Stimulated activated CD4-positive, alpha-beta T cell treated with anti-CD3 and anti-CD28 coated beads, Interleukin-4, amount 100 ng/mL, for 1 hour (primary cell): ENCODE measurements at places on chromosomes 12 and 14.

DNA sequence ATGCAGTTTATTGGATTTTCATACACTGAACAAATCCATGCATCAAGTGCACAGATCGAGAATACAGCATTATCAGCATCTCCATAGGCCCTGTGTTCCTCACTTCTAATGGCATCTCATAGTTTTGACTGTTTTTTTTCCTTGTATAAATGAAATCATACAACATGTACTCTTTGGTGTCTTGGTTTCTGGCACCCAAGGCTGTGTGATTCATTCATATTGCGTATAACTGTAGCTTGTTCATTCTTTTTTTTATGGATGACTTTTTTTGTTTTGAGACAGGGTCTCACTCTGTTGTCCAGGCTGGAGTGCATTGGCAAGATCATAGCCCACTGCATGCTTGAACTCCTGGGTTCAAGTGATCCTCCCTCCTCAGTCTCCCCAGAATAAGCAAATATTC is 14.3 kb downstream of the RASSF8 start:
- no peak for DNase-seq

DNA sequence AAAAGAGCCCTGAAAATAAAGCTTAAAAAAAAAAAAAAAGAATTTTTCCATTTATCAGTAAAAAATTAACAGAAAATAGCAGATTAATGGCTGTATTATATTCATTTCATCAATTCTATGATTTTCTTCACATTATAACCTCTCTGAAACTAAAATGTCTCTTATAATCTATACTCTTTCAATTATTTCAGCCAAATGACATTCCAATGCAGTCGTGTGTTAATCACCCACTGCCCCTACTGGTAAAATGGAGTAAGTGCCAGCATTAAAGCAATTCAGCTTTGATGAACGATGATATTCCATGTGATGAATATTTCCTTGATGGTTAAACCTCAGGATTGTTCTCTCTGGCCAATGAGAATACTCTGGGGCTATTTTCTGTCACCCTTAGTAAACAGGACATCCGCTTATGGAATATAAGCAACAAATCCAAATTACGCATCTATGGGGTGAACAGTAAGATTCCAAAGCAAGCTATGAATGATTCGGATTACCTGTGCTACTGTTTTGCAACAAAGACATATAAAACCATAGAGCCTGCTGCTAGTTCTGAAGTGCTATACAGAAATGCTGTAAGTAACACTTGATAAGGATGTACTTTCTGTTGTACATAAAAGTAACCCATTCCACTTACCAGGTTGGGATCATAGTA is 20.3 kb upstream of the SYCP3 start:
- DNase-seq, result no peak

DNA sequence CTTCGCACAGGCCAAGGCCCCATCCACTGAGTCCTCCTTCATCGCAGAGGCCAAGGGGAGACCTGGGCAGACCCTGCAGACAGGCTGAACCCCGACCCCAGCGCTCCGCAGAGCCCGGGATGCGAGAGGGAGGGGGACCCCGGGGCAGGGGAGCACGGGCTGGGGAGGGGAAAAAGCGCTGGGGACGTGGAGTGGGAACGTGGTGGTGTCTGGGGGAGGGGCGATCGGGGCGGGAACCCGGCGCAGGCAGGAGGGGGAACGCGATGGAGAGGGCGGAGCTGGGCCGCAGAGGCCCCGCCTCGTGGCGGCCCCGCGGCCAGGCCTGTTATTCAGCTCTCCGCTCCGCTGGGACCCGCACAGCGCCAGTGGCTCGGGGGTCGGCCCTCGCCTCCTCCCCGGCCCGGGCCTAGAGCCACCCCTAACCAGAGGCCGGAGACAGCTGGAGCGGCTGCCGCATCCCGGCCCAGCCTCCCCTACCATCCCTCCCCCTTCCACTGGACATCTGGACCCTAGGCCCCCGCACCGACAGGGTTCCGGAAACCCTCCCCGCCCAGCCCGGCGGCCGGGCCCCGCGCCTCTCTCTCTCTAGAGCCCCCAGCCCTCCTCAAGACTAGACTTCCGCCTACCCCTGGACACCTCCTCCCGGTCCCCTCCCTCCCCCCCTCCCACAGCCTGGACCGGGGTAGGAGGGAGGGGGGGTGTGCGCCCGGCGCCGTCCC is at the start of gene ARHGEF25:
TSS of gene ARHGEF25 (plus strand) at position 328 of the 719 bp plus-strand sequence. CDS start 460 bp downstream, outside the sequence.
- DNase-seq, result peak; percentile 65

GRCh38 chr14:89672636-89673511 is 255.8 kb upstream of the FOXN3 start:
- no peak for DNase-seq

- DNase-seq, result peak; percentile 15
These were observed 68.9 kb upstream of the SAV1 start for GRCh38 chr14:50736932-50737419.

DNA sequence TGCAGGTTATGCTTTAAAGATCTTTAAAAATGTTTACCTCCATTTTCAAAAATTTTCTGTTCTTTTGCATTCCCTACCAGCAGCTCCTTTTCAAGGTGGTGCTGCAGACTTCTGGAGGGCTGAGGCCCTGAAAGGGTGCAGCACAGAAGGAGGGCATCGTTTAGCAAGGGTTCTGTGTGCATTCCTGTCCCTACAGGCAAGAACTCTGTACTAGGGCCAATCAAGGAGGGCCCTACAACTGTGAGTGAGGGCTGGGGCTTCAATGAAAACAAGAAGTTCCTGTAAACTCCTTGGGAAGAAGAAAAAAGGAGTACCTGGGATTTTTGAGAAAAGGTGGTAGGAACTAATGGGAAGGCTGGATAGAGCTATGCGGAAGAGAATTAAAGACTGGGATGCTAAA is 50.7 kb upstream of the CSRP2 start:
- DNase-seq, result no peak

DNA sequence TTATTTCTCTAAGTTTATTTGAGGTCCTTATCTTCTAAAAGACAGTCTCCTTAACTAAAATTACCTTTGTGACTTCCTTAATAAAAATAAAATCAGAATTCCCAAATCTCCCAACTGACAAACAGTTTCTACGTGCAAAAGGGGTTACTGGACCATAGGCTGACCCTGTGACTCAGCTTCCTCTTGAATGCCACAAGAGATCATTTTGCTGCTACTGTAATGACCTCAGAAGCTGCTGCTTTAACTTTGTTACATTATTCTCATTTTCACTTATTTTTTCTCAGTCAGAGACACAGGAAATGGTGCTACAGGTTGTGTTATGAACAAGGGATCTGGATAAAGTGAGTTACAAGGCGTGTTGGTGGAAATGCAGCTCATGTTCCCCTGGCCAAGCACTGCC is 132.2 kb upstream of the TMTC2 start:
- DNase-seq, result no peak

GRCh38 chr12:100827901-100828520 is 33.4 kb downstream of the ANO4 start:
- no peak for DNase-seq

- no peak for DNase-seq
These were observed 3.2 kb downstream of the LAG3 start for GRCh38 chr12:6775185-6776174.

DNA sequence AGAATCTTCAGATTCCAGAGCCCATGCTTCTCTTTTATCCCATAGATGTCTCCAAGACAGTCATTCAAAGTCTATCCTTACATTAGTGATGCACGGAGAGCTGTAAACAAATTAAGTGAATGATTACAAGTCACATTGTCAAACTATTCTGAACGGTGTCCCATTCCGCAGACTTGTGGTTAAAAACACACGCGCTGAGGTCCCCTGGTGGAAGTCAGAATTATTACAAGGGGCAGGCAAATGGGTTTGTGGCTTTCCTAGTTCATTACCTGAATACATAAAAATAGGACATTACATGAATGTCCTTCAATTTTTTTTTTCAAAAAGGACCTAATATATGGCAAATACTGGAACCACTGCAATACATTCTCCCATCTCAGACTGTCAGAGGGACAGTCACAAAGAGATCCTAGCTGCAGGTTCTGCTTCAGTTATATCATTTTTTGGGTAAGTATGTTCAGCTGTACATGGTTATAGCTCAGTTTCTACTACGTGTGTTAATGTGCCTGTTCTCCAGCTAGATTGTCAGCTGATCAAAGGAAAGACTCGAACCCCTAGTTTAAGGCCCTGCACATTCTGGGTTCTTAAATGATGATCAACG is 53.1 kb upstream of the STON2 start:
- peak; percentile 46 for DNase-seq

- no peak for DNase-seq
These were observed 3.5 kb downstream of the ULK1 start for GRCh38 chr12:131897875-131898274.

DNA sequence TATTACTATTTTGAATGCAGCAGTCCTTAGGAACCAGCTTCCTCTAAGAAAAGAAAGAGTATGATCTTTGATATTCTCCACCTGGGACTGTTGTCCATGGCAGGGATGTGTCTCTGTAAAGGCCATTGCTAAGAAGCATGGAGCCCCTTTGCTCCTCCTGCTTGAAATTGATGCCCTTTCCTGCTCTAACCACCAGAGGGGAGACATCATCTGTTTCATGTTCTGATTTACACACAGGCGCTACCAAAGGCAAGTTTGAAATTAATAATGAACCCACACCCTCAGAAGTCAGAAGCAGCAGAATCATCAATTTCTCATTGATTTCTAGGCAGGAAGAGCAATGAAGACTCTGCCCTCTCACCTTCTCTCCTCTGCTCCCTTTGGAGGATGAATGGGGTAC is 253.8 kb downstream of the RMST start:
- DNase-seq, result no peak

DNA sequence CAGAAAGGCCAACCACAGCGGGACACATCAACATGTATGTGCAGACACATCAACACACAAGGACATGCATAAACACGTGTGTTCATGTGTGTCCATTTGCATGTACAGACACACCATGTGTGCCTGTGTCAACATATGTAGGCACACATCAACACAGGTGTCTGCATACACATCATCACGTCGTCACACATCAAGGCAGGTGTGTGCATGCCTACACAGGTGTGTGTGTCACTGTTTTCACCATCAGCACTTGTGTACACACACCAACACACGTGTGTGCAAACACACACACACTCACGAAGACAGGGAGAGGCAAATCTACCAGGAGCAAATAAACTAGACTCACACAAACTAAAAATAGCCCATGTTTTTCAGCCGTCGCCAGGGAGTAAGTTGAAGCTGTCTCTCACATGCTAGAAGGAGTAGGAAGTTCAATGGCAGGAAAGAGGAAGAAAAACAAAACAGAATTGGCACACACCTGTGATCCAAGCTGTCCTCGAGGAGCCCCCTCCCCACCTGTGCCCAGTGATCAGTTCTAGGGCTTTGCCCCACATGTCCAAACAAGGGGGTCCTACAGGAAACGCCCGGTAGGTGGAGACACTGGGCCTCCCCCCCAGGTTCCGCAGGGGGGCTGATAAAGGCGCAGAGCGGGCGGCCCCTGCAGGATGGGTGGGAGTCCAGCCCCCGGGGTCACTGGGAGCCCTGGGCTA is 7.4 kb downstream of the SCARB1 start:
- DNase-seq, result no peak

DNA sequence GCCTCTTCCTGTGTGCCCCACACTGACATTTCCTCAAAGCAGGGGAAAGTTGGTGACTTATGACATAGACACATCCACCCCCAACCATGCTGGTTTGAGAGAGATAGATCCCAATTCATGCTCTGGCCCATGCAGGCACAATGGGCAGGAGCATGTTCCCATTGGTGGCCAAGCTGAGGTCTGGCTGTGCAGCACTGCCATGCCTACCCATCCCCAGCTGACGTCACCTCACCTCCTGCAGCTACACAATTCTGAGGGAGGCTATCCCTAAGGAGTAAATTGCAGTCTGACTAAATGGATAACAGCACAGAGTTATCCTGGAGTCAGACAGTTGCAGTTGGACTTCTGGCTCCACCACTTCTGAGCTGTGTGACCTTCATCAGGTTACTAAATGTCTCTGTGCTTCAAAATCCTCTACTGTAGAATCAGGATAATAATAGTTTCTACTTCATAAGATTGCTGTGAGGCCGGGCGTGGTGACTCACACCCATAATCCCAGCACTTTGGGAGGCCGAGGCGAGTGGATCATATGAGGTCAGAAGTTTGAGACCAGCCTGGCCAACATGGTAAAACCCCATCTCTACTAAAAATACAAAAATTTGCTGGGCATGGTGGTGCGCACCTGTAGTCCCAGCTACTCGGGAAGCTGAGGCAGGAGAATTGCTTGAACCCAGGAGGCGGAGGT is 323.9 kb downstream of the BCL11B start:
- no peak for DNase-seq

- no peak for DNase-seq
These were observed 96.2 kb upstream of the PTPRB start for GRCh38 chr12:70733385-70733784.

DNA sequence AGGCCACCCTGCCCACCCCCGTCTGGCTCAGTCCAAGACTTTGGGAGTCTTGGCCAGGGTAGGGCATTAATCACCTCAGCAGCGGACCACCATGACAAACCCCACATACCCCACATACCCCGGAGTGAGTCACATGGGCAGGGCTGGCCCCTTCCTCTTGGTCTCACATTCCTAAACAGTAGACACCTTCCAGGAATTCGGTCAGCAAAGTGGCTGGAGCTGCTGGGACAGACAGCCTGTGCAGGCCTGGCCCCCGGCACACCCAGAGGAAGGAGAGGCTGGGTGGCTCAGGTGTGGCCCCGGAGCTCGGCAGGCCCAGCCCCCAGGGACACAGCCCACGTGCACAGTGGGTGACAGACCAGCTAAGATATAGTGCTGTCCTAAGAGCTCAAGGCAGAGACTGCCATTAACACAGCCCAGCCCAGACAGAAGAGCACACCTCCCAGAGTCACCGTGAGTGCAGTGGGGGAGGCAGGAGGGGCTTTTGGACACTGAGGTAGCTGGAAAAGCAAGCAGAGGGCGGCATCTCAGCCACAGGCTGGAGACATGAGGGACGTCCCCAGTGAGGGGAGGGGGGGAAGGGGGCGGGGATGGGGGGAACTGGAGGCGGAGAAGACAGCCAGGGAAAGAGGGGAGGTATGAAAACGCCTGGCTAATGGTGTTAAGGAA is 24.0 kb downstream of the CCDC85C start:
- DNase-seq, result no peak

GRCh38 chr12:84290168-84290567 is 622.4 kb downstream of the SLC6A15 start:
- no peak for DNase-seq

- no peak for DNase-seq
These were observed 6.7 kb downstream of the HSD17B6 start for GRCh38 chr12:56769868-56770267.
